NCI-H226 (cell line): ENCODE measurements at places on chromosomes 3 and 15.
A peak's percentile ranks its signal among the peaks of the same experiment; 100 is the strongest.

DNA sequence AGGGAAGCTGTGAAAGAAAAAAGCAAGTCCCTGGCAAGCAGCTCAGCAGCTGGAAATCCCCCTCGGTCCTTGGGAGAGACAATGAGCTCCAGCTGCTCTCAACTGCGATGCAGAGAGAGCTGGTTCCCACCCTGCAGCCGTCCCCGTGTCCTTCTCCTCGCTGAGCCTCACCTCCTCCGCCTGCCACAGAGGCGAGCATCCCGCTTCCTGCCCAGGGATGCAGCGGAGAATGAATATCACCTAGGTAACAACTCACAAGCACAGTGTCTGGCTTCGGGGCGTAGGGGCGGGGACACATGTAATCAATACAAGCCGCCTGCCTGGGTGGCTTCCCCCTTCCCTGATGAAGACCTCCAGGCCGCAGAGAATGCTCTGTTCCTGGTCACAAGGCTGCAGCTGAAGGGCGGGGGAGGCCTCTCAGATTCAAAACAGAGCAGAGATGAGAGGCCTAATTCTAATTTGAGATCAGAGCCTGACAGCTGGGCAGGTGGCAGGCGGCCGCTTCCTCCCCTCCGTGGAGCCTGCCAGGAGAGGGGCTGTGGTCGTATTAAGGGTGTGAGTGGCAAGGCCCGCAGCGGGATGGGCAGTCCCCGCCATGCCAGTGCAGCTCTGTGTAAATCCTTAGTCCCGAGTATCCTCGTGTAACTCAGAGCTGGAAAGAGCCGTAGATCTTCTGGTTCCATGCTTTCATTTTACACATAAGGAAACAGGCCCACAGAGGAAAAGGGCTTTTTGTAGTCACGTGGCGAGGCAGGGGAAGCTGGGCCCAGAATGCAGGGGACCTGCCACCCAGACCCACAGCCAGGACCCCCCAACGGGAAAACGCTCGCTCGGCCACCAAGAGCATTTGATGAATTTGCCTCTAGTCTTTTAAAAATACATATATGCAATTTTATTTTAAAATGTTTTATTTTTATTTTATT, 24.3 kb downstream of the ZDHHC19 start:
- no peak for DNase-seq

GRCh38 chr15:25066708-25067107, 111.9 kb downstream of the SNRPN start:
- DNase-seq, result no peak

GRCh38 chr3:50817756-50818529, 143.2 kb downstream of the DOCK3 start:
- DNase-seq, result no peak

DNA sequence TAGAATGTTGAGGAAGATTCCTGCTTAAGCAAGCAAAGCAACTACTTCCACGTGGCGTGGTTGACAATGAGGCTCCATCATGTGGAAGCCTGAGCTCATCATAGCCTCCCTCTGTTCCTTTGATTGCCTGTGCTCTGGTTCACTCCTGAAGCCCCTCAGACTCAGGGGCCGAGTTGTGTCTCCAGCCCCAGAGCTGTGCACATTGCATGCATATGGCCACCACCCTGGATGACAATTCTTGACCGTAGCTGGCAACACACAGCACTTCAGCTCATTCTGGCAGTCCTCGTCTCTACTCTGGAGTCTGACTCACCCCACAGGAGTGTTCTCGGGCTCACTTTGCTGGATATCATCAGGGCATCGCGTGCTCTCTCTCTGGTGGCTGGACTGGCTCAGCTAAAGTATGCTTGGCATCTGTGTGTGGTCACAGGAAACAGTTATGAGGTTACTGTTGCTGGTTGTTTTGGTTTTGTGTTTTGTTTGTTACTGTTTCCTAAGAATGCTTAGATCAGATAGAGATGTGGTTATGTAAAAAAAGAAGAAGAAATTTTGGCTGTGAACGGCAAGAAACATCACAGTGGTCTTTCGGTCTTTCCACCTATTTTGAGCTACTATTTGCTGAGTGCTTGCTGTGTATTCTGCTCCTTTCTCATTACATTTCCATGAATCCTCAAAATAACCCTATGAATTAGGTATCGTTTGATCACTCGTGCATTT, 41.6 kb upstream of the MRPS22 start:
- DNase-seq, result peak; percentile 99

GRCh38 chr15:36415643-36416042, 163.8 kb upstream of the CDIN1 start:
- DNase-seq, result peak; percentile 80

GRCh38 chr15:60972301-60972700, 256.8 kb downstream of the RORA start:
- no peak for DNase-seq

- no peak for DNase-seq
Measured at GRCh38 chr3:179000659-179001058, 71.0 kb downstream of the ZMAT3 start.

DNA sequence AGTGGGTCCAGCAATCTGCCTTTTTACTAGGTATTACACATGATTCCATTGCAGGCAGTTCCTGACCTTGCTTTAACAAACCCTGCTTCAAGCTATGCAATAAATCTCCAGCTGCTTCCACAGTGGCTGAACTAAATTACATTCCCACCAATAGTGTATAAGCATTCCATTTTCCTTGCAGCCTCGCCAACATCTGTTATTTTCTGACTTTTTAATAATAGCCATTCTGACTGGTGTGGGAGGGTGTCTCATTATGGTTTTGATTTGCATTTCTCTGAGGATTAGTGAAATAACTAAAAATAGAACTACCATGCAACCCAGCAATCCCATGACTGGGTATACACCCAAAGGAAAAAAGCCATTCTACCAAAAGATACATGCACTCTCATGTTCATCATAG, 36.4 kb upstream of the DNAJC13 start:
- DNase-seq, result no peak

DNA sequence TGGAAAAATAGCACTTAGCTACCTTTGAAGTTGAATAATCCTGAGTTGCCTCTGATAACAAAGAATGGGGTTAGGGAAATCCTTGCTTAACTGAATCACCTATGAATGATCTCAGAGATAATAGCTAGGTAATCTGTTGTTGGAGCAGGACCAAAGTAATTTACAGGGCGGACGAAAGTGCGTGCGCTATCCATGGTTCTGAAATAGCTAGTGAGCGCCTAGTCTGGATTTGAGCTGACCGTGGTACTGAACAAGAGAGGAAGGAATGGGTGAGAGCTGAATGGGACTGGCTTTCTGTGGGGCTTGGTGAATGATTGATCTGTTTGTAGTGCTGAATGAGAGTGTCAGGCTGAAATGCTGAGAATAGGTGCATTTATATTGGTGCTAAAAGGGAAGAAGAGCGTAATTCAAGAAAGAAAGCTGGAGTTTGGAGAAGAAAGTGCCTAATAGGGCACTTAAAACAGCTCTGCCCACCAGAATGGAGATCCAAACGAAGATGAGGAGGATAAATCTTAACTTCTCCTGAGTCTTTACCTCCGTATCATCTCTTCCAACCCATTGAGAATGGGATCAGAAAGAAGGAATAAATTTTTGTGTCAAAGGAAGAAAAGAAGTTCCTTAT, 10.1 kb downstream of the SCN10A start:
- peak; percentile 59 for DNase-seq

GRCh38 chr3:124397088-124397487, 333.2 kb upstream of the UMPS start:
- DNase-seq, result no peak

GRCh38 chr3:135918600-135918999, 46.9 kb upstream of the PPP2R3A start:
- no peak for DNase-seq

DNA sequence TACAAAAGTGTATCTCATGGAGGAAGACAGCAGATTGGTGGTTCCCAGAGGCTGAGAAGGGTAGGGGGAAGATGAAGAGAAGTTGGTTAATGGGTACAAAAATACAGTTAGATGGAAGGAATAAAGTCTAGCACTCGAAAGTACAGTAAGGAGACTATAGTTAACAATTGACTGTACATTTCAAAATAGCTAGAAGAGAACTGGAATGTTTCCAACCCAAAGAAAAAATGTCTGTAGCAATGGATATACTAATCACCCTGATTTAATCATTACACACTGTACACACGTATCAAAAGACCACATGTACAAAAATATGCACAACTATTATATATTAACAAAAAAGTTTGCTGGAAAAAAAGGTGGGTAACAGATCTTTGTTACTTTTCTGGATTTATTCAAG, 57.3 kb downstream of the THRB start:
- no peak for DNase-seq

- no peak for DNase-seq
Measured at GRCh38 chr15:96353416-96353929, 23.0 kb downstream of the NR2F2 start.

GRCh38 chr15:25664761-25665160, 198.4 kb downstream of the ATP10A start:
- no peak for DNase-seq

DNA sequence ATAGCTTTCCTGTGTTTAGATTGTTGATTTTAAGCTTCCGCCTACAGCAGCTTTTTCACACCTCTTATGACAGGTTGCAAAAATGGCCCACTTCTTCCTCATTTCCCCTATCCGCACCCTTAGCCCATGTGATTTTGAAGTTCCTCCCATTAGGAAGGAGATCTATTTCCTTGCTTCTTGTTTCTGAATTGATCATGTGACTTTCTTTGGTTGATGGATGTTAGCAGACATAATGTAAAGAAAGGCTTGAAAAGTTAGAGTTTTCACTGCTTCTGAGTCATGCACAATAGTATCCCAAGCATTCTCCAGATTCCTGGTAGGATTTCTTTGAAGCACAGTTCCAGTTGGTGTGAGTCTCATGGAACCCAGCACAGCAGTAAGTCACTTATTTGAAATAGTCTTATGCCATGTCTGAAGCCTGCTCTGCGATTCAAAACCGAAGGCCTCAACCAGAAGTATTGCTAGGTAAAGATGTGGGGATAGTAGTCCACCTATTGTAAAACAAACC, 76.6 kb downstream of the EDEM1 start:
- no peak for DNase-seq

GRCh38 chr15:62672268-62672667, 370.3 kb upstream of the TPM1 start:
- DNase-seq, result no peak

- DNase-seq, result no peak
Measured at GRCh38 chr3:128254066-128254590, 100.8 kb downstream of the EEFSEC start.

GRCh38 chr3:64561868-64562267, 125.9 kb downstream of the ADAMTS9 start:
- no peak for DNase-seq

DNA sequence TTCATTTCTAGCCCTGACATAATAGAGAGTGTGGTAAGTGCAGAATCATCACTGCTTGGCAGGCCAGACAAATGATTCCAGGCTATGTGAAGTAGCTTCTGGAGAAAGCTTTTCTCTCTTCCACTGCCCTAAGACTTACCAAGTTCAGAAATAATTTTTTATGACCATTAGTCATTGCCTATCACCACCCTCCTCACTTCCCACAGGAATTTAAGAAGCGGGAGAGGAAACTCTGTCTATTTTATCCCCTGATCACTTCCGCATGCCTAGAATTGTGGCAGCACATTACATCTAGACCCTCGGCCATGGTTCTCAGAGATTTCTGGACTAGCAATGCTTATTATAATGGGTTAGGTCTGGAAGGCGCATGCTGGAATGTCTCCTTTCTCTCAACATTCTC, 397.8 kb upstream of the NR2F2 start:
- peak; percentile 29 for DNase-seq

DNA sequence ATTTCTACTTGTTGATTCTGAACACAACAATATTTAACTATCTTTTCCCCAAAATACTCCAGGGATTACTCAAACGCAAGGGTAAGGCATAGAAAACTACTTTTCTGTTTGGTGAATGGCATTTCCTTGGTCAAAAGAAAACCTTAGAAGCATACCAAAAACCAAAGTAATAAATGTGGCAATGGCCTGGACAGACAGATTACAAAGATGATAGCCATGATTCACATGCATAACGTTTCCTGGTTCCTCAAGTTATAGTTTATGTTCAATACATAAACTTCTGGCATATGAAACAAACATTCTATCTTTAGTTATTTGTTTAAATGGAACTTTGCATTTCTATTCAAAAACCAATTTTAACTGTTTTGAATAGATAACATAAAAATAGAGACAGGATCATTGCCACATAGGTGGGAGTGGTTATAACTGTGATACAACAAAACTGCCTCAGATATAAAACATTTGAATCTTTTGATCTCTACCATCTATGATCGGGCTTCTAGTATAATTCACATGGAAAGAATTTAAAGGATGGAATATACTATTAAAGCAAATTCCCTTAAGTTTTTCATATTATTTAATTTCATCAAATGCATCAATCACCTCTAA, 32.1 kb downstream of the FOXP1 start:
- DNase-seq, result peak; percentile 65

- DNase-seq, result peak; percentile 51
Measured at GRCh38 chr3:174125267-174125824, 727.8 kb downstream of the NLGN1 start.

DNA sequence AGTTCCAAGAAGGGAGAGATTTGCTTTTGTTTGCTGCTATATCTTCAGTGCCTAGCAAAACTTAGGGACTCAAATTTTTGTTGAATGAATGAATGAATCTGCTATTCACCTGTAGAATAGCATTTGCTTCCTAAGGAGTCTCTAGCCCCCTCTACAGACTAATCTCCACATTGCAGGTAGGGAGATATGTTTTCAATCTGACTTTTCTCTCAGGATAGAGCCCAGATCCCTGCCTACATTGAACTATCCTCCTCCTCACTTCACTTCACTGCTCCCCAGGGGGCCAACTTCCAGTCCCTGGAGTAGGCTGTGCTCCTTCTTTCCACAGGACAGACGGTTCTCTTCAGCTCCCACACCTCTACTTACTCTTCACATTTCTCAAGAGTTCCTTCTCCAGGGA, 81.9 kb upstream of the PTX3 start:
- peak; percentile 13 for DNase-seq

DNA sequence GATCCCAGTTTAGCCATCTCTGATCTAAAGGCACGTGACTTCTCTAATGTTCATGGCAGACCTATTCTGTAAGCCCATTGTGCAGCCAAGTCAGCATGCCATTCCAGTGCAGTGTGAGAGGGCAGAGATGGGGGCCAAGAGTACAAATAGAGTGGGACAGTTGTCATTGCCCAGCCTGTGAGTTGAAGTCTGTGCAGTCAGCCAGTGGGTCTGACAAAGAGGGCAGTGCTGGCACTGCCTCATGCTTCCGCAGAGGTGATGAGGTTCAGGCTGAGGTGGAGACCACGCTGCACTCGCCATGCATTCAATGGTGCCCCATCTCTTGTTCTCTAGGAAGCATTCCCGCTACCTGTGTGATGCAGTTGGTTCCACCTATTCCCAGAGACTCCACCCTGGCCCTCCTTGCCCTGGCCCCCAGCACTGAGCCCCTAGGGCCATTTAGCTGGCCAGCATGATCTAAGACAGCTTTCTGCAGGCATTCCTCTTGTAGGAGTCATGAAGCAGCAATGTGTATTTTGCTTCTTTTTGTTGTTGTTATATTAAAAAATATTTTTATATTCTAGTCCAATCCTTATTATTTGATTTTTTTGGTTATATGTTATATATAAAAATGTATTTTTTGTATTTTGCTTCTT, 3.7 kb downstream of the MRAS start:
- DNase-seq, result no peak
